ENCODE measurements at places on chromosomes 5 and 9. TPM values are rescaled to one million over a fixed set of nuclear protein-coding genes. Genes with fewer than 3 reads are reported as not detected.
A peak's percentile ranks its signal among the peaks of the same experiment; 100 is the strongest.

DNA sequence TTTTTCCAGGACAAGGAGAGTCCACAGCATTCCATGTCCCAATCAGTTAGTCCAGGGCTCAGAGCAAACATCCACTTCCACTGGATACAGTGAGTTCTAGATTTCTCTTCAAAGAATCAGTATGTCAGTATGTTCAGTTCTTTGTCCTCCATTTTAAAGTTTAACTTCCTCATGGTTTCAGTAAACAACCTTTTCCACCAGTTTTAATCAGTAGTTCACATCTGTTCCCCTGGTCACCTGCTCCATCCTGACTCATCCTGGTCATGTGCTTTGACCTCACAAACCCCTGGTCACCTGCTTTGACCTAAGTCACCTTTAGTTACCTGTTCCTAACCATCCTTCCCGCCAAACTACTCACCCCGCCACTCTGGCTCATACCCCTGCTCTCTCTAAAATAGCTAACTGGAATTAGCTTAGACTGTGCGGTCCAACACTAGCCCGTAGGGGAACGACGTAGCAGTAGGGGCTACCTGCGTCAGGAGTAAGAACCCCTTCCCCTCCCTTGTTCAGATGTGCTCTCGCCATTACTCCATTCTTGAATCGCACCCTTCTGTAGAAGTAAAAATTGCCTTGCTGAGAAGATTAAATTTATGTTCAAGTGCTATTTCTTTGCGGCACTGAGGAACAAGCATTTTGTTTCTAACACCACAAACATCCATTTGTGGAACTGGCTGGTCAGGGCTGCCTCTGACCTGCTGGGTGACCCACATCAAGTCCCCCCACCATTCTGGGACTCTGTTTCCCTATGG is 5.5 kb downstream of the ENG start:
- no peak for DNase-seq

DNA sequence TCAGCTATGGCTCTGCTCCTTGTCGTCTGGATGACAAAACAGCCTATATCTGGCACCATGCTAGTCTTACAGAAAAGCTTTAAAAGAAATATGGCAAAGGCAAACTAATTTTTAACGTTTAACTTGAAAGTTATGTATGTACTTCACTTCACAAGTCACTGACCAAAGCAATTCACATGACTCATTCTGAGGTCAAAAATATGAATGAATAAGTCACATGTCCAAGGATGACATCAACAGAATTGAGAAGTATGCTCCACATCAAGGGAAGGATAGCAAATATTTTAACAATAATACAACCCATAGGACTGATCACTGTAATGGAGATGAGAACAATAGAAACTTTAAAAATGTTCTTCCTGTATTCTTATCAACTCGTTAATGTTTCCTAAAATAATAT is 1072.6 kb upstream of the NUDT12 start:
- DNase-seq = no peak

DNA sequence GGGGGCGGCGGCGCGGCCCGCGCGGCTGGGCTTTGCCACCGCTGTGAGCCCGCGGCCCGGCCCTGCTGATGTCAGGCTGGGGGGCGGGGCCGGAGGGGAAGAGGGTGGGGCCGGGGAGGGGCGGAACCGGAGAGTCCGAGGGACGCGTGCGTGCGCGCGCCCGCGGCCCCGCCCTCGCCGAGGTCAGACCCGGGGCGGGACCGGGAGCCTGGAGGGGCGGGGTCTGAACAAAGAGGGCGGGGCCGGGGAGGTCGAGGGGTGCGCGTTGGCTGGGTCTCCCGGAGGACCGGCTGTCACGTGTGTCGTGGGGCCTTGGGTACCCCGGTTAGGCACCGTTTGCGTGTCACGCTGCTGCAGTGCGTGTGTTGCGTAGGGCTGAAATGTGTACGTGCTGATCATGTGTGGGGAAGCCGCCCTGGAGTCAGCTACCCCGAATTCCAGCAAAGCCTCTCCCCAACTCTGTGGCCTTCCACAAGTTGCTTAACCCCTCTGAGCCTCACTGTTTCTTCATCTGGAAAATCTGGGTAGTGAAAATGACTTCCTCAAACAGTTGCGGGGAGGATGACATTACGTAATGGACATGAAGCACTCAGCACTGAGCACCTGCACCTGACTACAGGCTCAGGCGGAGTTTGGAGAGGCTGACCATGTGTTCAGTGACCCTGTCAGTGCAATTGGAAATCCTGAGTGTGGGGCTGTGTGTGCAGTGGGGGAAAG is at the start of gene RALGDS:
RALGDS (minus strand) TSS at position 43 of the 717 bp plus-strand sequence. CDS start 86 bp downstream, outside the sequence.
- peak; percentile 93 for DNase-seq

DNA sequence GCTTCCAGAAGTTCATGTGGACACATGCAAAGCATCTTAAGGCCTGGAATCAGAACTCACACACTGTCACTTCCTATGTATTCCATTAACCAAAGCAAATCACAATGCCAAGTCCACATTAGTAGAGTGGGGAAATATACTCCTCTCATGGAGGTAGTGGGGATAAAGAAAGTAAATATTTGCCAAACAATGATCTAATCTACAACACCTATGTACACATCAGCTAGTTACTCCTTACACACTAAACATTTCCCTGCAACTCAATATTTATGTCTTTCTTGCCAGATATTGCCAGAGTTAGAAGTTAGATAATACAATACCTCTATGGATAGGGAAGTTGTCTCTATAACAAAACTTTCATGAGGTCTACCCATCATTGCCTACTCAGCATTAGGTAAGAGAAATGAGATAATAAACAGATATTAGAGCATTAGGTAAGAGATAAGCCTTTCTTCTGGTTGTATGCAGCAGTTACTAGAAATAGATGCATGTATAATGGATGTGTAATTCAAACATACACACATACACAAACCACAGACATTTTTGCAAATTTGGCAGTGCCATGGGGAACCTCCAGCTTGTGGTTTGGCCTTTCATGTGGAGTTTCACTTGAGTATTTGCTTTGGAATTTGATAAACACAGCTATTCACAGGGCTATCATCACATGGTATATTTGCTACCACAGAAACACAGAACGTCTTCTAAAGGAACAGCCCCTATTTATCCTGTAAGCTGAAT is 196.5 kb downstream of the TLE1 start:
- no peak for DNase-seq

DNA sequence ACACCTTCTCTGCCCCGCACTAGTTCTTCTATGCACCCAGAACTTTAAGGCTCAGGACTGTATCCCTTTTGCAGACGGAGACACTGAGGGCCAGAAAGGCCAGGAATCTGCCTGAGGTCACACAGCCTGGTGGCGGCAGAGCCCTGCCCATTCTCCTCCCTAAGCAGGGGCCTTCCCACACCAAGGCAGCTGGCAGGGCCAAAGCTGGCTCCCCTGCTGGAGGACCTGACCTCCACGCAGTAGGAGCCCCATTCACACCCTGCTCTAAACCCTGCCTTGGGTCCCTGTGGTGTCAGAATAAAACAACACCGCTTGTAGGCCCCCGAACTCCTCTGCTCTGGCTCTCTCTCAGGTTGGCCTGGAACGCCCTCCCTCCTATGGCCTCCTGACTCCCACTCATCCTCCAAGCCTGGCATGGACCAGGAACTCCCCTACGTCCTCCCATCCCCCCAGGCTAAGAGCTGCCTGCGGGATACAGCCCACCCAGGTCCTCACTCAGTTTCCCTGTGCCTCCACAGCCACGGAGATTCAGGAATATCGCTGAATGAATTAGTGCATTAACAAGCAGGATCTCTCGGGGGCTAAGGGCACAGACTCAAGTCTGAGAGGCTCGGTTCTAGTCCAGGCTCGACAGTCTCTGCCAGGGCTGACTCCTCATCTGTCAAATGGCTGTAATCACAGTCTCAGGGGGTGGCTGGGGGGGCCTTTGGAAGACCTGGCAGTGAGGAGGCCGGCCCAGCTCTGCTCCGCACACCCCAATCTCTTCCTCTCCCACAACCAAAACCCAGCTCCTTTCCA is 2.8 kb downstream of the ST6GALNAC6 start:
- no peak for DNase-seq

DNA sequence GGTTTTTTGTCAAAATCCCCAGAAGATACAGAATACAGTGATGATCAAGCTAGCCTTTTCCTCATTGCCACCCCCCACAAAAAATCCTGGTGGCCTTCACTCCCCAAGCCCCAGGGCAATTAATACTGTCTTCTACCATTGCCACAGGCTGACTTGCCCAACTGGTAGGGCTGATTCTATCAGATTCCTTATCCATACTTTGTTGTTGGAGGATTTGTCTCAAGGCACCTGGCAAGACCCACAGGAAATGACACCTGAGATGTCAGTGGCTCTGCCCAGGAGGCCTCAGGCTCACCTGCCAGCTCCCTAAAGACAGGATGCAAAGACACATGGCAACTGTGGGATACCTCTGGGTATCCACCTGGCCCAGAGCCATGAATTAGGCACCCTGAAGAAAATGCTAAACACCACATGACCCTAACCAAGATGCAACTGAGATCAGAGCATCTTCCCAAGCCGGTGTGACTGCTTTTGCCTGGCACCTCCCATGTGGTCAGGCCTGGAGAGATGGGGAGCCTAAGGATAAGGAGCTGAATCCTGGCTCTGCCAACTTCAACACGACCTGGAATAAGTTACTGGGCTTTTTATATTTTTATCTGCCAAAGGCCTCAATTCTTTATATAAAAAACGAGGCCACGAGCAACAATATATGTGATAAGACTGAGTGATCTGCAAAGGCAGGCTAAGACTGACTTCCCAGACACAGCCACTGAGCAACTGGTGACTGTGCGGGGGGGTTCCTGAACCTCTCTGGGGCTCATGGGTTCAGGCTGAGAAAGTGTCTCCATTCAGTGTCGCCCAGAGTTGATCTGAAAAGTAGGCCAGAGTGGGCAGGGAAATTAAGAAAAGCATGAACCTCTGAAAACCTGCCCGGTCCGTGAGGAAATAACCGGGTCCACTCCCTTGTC is 944 bp downstream of the ATOX1 start:
- DNase-seq = no peak

GRCh38 chr5:65876496-65876895 is 49.9 kb upstream of the ERBIN start:
- DNase-seq = no peak

- no peak for DNase-seq
These were observed 4.4 kb downstream of the EIF4EBP3 start for GRCh38 chr5:140551872-140552271.

DNA sequence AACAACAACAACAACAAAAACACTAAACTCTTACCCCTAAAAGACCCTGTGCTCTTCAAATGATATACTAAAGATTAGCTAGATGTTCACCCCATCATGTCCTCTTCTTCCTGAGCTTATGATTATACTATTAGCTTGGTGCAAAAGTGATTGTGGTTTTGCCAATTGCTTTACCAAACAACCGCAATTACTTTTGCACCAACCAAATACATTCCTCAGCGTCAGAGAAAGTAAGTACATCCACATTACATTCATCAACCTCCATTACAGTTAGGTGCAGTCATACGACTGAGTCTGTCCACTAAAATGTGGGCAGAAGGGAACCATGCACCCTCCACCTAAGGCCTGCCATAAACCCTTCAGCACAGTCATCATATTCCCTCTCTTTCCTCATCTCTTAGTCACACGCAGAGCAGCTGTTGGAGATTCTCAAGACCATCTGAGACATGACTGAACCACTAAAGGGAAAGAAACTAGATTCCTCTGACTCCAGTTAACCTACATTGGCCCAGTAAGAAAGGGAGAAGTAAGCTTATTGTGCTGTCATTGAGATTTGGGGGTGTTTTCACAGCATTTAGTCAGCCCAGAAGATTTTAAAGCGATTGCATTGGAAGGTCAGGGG is 181.6 kb upstream of the TLE4 start:
- no peak for DNase-seq

DNA sequence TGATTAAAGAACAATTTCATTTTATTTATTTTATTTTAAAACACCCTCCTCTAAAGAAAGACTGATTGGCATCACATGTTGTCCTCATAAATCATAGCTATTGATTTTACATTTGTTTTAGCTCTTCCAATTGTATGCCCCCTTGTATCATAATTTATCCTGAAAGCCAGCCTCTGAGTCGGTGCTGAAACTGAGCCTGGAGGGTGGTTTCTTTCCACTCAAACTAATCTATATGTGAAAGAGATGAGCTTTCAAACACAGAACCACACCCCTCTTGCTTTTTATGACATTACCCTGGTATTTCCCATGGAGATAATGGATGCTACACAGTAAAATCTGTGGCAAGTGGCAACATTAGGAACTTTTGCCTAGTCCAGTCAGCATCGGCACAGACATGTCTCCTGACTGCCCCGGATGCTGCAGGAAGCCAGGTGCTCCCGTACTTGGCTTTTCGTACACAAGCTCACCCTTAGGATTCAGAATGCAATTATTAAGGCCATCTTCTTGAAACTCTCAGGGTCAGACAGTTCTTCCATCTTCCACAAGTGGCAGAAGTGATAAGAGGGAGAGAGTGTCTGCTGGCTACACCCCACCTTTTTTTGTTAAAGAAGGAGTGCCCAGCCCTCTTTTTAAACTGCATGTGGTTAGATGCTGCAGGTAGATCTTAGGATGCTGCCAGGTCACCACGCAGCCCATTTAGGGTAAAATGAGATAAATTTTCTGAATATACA is 91.1 kb downstream of the SNCAIP start:
- DNase-seq = no peak

DNA sequence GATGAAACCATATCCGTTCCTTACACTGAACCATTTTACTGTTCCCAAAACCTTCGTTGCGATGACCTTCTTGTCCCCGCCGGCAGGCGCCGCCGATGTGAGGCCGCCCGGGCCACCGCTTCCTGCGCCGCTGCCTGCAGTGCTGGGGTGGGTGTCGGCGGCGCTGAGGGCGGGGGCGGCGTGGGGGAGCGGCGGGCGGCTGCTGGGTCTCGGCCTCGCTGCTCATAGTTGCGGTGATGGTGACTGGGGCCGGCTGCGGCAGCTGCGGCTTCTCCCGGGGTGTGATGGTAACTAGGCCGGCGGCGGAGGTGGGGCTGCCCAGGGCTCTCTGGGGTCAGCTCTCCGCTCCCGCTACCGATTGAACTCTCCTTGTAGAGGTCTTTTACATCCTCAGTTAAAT is 14.1 kb upstream of the OR2S2 start:
- no peak for DNase-seq

GRCh38 chr5:58635416-58635815 is 52.5 kb downstream of the RAB3C start:
- DNase-seq = no peak

DNA sequence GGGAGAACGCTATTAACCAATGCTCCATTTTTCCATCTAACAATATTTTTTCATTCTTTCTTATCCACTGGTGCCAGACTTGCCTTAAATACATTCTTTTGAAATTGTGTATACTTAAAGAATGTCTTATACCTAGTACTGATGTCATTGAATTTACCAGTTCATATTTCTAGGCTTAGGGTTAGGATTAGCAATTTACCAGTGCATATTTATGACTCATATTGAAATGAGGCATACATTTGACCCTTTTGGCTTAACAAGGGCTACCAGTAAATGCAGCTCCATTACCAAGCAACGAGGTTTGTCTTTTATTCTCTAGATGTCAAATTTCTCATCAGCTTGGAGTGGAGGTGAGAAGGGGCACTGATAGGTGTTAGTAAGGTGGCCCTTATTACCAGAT is 89.5 kb downstream of the CDH9 start:
- no peak for DNase-seq

The EPB41L4A gene
- 14.2 TPM for total RNA-seq

The BAAT gene
- total RNA-seq = 0.91 TPM

The IL5 gene
- not detected for total RNA-seq

The MEIKIN gene
- total RNA-seq = 4.6 TPM

The FOXD4L6 gene
- total RNA-seq = 1.9 TPM

The ZNG1E gene
- total RNA-seq = 101 TPM

The SLC36A3 gene
- total RNA-seq = not detected

The TLE4 gene
- 89.4 TPM for total RNA-seq

The GMCL2 gene
- not detected for total RNA-seq

The ADAMTS6 gene
- total RNA-seq = 3.1 TPM

The AMBP gene
- not detected for total RNA-seq

The DOCK2 gene
- total RNA-seq = 8.3 TPM

The ASTN2 gene
- total RNA-seq = 50.4 TPM

The FOXD4L3 gene
- total RNA-seq = 1.1 TPM
